Kidney epithelial cell (primary cell): ENCODE measurements at places on chromosomes 1 and 21.

GRCh38 chr1:234672349-234673135 is 62.6 kb upstream of the IRF2BP2 start:
- no peak for DNase-seq

GRCh38 chr1:81999364-81999763 is 198.6 kb downstream of the ADGRL2 start:
- no peak for DNase-seq

DNA sequence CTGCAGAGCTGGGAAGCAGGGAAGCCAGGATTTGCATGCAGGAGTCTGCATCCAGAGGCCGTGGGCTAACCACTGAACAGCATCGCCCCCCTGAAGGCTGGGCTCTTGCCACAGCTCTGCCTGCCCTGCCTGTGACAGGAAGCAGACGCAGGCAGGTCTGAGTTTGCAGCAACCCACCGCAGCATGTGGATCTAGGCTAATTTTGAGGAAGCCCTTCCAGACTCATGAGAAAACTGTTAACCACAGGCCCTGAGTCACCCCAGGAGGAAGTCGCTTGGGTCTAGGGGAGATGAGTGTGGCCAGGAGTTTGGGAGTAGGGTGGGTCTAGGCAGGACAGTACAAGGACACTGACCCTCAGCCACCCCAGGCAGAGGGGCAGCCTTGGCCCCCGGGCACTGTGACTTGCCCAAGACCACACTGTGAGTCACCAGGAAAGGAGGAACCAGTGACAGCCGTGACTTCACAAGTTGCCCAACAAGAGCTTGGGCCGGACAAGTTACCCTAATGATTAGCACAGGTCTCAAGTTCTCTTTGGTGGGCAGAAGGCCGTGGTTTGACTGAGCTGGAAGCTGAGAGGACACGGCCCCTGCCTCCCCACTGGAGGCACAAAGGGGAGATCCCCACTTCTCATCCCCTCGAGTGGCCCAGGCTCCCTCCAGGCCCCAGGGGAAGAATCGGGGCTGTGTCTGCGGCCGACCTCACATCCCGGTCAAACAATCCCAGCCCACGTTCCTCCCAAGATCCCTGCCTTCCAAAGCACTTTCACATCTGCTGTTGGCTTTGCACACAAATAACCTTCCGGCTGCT is 826 bp downstream of the LAPTM5 start:
- DNase-seq: peak; percentile 87

DNA sequence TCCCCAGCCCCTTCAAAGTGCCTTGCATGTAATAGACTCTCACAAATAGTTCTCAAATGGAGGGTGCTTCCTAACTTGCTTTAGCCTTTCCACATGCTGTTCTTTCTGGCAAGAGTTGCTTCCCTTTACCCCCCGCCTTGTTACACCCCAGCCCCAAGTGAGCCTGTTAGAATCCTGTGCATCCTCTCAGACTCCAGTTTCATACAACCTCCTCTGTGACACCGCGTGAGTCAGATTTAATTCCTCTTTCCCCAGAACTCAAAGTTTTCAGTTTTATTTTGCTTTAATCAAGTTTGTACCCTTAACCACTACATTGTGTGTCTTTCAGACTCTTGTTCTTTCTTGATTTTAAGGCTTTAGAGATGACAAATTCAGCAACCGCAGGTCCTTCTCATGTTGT is 234.5 kb upstream of the HOOK1 start:
- DNase-seq: no peak

DNA sequence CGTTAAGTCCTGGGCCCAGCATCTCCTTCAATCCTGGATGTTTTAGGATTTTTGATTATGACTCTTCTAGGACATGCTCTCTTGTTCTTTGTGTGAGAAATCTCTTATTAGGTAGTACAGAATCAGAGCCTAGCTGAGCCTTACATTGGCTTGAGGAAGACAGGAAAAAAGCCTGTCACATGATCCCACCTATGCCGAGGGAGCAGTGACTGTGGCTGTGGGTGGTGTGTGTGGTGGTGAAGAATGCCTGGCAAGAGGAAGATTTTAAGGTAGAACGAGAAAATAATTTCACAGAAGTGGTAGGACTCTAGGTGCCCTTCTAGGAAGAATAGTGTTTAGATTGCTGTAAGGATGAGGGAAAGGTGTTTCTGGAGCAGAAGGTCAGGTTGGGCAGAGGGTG is 449.5 kb upstream of the PROX1 start:
- DNase-seq: no peak

DNA sequence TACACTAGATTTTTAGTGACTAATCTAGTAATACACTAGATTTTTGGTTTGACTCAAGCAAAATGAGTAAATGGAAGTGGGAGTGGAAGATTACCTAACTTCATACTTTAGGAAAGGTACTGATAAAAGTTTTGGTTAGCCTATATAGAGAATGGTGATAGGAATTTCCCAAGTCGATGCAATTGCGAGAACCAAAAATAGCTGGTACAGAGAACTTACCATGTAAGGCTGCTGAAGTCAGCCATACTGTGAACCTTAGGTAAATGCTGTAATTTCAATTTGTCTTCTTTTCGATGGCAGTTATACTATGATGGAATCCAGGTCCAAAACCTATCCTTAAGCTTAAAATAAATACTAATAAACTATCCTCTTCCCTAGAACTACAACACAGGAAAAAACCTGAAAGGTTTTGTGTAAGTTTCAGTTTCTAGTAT is 4.6 kb downstream of the PNRC2 start:
- DNase-seq: no peak

- no peak for DNase-seq
These were observed 1526.3 kb downstream of the PLA2G4A start for GRCh38 chr1:188355082-188355481.

DNA sequence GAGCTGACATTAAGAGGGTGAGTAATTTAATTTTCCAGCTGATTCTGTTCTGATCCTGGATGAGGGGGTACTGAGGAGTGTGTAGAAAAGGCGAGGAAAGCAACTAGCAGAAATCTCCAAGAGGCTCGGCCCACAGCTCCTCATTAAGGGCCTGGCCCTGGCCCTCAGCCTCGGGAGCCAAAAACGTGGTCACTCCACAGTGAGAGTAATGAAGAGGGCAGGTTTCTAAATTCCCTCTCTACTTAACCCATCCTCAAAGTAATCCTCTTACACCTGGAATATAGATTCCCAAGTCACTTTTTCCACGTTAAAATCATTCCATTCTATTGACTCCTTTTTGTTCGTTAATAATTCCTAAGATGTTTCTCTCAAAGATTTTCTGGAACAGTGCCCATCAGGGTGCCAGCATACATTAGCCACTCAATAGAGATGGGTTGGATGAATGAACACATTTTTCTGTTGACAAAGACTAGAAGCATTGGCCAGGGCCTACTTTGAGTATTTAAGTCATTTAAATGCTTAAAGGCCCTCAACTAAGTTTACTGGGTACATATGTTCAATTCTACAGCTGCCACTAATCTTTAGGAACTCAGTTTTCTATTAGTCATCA is 1.1 kb upstream of the COL11A1 start:
- no peak for DNase-seq

DNA sequence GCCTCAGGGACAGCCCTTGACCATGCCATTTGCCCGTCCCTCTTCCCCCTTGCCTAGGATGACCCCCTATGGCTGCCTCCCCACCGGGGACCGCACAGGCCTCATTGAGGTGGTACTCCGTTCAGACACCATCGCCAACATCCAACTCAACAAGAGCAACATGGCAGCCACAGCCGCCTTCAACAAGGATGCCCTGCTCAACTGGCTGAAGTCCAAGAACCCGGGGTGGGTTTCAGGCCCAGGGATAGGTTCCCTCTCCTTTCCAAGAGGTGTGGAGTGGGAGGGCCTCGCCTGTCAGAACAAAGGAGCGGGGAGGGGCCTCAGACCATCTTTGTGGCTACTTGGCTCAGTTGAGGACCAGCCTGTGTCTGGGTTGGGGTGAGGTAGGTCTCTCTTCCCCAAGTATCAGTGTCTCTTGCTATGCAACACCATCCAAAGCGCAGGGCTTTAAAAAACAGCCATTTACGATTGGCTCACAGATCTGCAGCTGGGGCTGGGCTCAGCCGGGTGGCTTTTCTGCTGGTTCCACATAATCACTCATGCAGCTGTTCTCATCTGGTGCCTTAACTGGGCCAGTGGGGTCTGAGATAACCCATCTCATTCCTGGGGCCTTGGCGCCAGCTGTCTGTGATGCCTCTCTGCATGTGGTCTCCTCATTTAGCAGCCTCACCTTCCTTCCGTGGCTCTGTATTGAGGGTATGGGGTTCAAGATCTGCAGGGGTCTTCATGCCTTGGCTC is 71.7 kb downstream of the PIK3CD start:
- no peak for DNase-seq

- no peak for DNase-seq
These were observed 164.2 kb upstream of the COL6A1 start for GRCh38 chr21:45817345-45817744.

DNA sequence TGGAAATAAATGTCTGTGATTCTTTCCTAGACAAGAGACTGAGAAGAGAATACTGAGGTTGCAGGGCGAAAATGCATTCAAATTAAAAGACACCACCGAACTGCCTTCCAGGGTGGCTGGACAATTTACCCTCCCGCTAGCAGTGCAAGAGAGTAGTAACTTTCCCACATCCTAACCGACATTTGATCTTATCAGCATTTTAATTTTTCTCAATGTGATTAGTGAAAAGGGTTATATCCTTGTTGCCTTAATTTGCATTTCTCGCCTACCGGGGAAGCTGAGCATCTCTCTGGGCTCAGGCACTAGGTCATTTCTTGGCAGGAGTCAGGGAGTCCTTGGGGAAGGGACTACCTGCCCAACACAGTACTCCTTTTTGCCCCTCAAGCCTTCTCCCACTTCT is 2.8 kb downstream of the TNFRSF8 start:
- no peak for DNase-seq

DNA sequence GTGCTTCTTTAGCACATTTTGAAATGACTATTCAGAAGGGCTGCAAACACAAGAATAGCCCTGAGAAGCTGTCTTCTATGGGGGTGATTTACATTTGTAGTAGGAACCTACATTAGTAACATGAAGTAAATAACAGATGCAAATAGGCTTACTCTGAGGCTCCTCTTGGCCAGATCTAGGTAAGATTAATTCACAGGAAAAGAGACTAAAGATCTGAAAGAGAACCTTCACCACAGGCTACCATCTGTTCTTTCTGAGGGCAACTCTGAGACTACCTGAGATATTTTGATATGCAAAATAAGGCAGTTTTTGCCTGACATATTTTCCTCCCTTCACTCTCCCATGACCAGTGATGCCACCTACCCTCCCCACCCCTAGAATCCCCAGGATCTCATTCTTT is 1267.8 kb downstream of the PLA2G4A start:
- no peak for DNase-seq

DNA sequence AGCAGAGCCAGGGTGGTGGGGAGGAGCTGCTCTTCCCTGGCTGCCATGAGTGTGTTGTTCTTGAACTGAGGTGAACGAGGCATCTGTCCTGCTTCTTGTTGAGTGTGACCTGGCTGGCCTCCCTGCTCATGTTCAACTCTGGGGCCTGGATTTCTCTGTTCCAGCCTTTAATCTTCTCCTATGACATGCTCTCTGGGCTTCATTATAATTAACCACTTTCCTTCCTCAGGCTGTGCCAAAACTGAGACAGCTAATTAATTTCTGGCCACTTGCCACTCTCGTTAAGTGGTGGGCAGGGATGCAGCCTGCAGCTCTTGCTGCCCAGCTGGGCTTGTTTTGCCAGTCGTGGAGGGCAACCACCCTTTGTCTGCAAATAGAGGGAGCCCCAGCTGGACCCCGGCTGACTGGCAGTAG is 23.3 kb downstream of the OPRD1 start:
- DNase-seq: no peak

- no peak for DNase-seq
These were observed 1.7 kb downstream of the ALDH9A1 start for GRCh38 chr1:165696625-165697100.

DNA sequence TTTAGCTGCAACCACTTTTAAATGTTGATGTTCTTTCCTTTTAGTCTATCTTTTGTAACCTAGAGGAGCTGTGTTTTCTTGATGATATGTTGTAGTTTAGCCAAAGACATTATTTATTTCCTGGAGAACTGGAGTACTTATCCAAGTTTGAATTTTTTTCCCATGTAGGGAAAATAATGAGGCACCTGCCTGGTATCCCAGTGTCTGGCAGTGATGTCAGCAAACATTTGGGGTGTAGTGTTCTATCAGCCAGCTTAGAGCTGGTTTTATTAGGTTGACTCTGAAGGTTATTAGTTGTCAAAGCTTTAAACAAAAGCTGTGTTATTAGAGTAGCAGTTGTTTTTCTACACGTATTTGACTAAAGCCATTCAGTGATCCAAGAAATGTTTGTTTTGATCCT is 3.2 kb downstream of the CTPS1 start:
- no peak for DNase-seq

- no peak for DNase-seq
These were observed 27.9 kb downstream of the RBM11 start for GRCh38 chr21:14243874-14244273.

DNA sequence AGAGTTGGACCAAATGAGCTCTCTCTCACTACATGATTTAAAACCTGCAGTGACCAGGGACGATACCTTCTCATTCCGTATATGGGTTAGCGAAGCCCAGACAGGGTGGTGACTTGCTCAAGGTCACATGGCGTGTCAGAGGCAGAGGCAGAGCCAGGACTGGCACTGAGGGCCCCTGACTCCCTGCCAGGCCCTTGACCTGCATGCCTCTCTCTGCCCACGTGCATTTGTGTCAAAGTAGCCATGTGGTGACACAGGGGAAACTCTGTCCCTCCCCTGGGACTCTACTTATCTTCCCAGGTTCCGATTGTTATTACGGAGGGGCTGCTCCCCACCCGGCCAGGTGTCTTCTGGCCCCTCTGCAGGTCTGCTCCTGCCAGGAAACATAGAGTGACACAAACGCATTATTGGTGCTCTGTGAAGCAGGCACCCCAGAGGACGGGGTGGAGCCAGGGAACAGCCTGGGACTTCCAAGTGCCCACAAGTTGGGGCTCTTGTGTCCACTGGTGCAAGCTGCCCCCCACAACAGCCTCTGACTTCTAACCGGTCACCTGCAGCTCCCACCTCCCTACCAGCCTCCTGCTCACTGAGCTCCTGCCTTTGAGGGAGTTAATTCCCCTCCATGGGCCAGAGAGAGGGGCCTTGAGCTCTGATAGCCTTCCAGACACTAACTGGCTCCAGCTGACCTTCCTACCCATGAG is 7.3 kb upstream of the TINAGL1 start:
- no peak for DNase-seq

DNA sequence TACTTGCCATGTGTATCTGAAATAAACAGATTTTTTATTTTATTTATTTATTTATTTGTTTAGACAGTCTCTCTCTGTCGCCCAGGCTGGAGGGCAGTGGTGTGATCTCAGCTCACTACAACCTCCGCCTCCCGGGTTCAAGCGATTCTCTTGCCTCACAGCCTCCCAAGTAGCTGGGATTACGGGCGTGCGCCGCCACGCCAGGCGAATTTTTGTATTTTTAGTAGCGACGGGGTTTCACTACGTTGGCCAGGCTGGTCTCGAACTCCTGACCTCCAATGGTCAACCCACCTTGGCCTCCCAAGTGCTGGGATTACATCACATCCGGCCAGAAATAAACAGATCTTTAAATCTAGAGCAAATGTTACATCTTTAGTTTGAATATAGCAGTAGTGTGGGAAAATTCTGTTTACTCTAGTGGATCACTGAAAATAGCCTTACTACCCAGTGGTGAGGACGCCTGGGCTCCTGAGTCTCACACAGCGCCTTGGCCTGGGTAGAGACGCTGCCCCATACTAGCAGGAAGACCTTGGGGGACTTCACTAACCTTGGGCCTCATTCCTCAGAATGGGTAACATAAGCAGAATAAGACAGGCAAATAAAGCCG is 709 bp downstream of the GART start:
- no peak for DNase-seq
